Thoracic aorta (tissue), 2 donors: ENCODE measurements at places on chromosomes 7 and 10. TPM values are rescaled to one million over a fixed set of nuclear protein-coding genes. Genes with fewer than 3 reads are reported as not detected.
A peak's percentile ranks its signal among the peaks of the same experiment; 100 is the strongest.

DNA sequence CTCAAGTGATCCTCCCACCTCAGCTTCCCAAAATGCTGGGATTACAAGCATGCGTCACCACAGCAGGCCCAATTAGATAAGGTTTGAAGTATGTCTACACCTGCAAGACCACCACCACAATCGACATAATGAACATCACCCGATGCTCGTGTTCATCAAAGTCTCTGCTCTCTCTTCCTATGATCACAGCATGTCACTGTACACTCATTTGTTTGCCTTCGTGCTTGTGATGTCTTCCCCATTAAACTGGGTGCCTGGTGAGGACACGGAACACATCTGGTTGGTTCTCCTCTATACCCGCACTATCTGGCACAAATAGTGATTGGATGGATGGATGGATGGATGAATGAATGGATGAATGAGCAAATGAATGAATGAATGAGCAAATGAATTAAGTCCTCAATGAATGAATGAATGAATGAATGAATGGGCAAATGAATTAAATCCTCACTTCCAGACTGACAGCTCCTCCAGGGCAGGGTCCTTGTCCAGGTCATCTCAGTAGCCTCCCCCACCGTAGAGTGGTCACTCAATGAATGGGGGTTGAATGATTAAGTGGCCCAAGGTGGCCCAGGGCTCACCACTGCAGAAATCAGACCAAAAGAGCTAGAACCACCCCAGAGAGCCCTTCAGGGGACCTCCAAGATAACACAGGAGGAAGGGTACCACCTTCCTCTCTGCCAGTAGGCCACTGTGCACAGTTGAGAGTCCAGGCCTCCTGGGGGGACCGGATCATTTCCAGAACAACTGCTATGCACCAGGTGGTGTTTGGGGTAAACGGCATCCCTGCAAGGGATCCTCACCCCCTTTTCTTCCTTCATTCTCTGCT is 101.9 kb upstream of the TNRC18 start:
- H3K27ac ChIP-seq, result peak overlapping the region; percentile 97
- no peaks in the 10 kb centered on the region for H3K27me3 ChIP-seq
- peaks cover 41% of the 10 kb centered on the region for H3K36me3 ChIP-seq
- H3K4me1 ChIP-seq, result no peaks in the 10 kb centered on the region
- no peak for DNase-seq
- peak overlapping the region; percentile 78 for H3K4me3 ChIP-seq

DNA sequence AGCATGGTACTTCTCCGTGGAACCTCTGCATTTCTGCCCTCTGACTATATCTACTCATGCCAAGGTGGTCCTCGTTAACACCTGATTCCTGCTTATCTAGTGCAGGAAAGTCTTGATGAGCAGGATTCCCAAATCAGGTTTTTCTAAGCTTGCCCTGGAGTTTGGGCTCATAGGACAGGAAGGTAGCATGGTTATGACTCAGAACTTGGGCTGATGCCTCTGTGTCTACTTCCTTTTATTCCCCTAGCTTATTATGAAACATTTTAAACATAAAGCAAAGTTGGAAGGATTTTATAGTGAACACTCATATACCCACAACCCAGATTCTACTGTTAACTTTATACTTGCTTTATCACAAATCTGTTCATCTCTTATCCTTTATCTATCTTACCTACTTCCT is 5.6 kb downstream of the SUFU start:
- DNase-seq, result no peak
- H3K27me3 ChIP-seq, result no peaks in the 10 kb centered on the region
- peaks cover 22% of the 10 kb centered on the region for H3K4me1 ChIP-seq
- H3K27ac ChIP-seq, result no peak overlapping the region
- H3K36me3 ChIP-seq, result peaks cover 13% of the 10 kb centered on the region

HMX2 gene
- total RNA-seq, result not detected

DNA sequence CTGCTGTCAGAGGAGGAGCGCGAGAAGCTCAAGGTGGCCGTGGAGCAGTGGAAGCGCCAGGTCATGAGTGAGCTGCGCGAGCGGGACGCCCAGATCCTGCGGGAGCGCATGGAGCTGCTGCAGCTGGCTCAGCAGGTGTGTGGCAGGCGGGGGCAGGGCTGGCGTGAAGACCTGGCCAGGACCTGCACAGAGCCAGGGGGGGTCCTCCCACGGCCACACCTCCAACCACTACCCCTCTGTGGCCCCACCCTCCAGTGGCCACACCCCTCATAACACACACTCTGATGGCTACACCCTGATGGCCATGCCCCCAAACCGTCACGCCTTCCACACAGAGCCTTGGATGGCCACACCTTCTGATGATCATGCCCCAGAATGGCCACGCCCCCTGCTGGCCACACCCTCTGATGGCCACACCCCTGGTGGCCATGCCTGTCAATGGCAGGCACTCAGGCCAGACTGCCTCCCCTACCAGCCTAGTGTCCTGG is 23.4 kb upstream of the DPYSL4 start:
- H3K4me1 ChIP-seq, result no peaks in the 10 kb centered on the region
- no peak overlapping the region for H3K27ac ChIP-seq
- H3K27me3 ChIP-seq, result no peaks in the 10 kb centered on the region
- no peak for DNase-seq

LBX1 gene
- total RNA-seq, result not detected

GRCh38 chr10:37682617-37683016 is 174.8 kb downstream of the ZNF248 start:
- H3K27me3 ChIP-seq, result no peaks in the 10 kb centered on the region
- H3K4me3 ChIP-seq, result no peak overlapping the region
- DNase-seq, result no peak
- no peak overlapping the region for H3K27ac ChIP-seq
